IMR-90 (cell line): ENCODE measurements at places on chromosomes 7 and 10. TPM values are rescaled to one million over a fixed set of nuclear protein-coding genes. Genes with fewer than 3 reads are reported as not detected.

DNA sequence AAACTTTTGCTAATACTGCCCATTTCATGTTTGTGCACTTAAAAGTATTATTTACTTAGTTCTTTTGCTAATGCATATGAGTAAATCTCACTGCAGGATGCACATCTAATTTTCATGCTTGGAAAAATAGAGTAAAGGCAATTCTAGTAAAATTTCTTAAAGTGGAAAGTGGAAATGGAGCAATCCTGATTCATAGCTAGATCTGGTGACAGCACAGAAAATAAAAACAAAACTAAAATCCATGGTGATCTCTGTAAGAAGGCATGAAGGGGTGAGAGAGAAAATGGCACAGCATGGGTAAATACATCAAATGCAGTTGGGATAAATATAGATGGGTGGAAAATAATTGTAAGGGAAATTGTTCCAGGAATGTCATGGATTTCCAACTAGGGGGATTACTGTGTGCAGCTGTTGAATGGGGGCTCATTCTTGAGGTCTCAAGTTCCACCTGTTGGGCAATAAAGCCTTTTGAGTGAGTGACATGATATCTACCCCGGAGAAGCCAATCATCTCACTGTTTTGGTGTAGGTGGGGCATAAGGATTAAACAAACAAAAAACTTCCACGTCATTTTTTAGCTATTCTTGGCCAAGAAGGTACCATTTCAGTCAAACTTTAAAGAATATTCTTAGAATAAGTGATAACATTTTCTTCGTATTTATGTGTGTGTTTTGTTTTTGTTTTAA lies 1.7 kb upstream of the MCU start:
- no peak for DNase-seq
- H3K4me3 ChIP-seq: no peak overlapping the region
- no peaks in the 10 kb centered on the region for H3K27me3 ChIP-seq
- H3K4me1 ChIP-seq: peaks cover 4% of the 10 kb centered on the region; the same call in 1 of the 2 replicates

DNA sequence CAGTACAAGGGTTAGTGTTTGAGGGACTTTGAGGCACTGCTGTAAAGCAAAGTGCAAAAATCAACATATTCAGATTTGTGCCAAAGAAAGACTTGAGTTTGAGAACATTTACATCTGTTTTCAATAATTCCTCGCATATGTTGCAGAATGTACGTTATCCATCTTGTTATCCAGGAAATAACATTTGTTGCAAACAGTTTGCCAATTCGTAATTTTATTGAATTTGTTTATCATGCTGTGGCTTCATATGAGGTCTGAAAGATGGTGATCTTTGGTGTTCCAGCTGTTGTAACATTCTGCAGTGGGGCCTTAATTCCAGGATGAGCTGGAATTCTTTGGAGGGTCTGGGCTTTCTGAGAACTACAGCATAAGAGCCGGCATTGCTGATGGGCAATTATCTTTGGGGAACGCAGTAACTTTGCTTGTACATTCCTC lies 396.2 kb downstream of the LRMDA start:
- H3K4me1 ChIP-seq: no peaks in the 10 kb centered on the region
- H3K36me3 ChIP-seq: no peaks in the 10 kb centered on the region
- DNase-seq: no peak
- H3K4me3 ChIP-seq: no peak overlapping the region

- DNase-seq: peak; percentile 19
- no peaks in the 10 kb centered on the region for H3K27me3 ChIP-seq
- H3K4me3 ChIP-seq: no peak overlapping the region
- no peaks in the 10 kb centered on the region for H3K36me3 ChIP-seq
Measured at GRCh38 chr10:71264345-71265200, 52.2 kb downstream of the UNC5B start.

DNA sequence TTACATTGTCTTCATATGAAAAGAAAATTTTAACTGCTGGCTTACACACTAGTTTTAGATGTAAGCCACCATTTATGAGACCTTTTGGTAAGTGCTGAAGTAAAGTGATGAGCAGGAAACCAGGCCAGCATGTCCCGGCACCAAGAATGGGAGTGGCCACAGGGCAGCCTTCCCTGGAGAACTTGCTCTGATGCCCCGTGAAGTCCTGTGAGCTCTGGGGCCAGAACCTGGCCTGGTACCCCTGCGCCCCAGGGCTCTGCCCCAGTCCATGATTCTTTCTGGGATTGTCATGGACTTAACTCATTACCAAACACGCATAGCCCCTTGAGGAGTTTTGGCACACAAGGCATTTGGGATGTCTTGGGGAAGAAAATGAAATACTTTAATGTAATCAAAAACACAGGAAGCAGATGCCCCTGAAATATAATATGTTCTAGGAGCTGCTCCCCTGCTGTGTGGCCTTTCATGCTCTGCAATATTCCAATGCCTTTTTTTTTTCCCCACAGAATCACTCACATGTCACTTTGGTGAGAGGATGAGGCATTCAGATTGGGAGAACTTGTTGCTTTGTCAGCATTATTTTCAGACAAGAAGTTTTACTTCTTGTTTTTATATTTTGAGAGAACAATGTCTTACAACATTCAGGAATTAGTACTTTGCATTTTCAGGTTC lies 53.1 kb upstream of the CXCL12 start:
- no peaks in the 10 kb centered on the region for H3K36me3 ChIP-seq
- no peak overlapping the region for H3K4me3 ChIP-seq
- H3K27me3 ChIP-seq: peaks cover 10% of the 10 kb centered on the region; the same call in 1 of the 2 replicates
- H3K27ac ChIP-seq: no peak overlapping the region
- no peaks in the 10 kb centered on the region for H3K4me1 ChIP-seq
- no peak for DNase-seq

Gene TRPV5
- total RNA-seq: not detected in 2 replicates

Gene PTF1A
- not detected in 2 replicates for total RNA-seq

DNA sequence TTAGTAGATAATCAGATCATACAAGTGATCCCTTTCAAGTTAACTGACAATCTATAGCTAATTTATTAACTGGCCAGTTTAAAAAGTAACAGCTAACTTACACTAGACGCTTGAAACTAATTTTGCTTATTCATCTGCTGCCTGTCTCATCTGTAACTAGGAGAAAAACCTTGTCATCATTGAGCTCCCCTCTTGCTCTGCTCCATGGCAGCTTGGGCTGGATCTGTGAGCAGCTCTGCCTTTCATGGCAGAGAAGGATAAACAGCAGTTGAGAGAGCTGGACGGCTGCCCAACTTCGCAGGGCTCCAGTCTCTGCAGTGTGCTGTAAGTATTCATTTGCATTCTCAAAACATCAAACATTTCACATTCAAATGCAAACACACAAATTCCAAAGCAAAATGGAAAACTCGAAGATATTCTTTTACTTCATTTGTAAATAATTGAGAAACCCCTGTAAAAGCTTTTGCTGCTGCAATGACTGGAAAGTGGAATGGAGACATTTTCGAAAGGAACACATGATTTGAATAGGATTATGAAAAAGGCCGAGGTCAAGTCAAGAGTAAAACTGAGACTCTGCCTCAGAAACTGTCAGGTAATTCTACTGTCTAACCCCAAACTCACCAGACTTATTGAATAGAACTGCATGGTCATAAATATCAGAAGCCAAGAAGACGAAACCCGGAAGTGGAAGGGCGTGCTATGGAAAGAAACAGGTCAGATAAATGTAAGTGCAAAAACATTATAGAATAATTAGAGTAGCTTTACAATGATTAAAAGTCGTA lies 17.6 kb downstream of the SLC35B4 start:
- H3K4me3 ChIP-seq: no peak overlapping the region
- DNase-seq: peak; percentile 78
- no peak overlapping the region; the same call in 1 of the 2 replicates for H3K27ac ChIP-seq
- peaks cover 16% of the 10 kb centered on the region for H3K36me3 ChIP-seq
- no peaks in the 10 kb centered on the region for H3K27me3 ChIP-seq

Gene CLCN1
- total RNA-seq: not detected in 2 replicates

GRCh38 chr7:116334555-116334954 lies 124.2 kb downstream of the TES start:
- H3K4me3 ChIP-seq: no peak overlapping the region
- H3K36me3 ChIP-seq: no peaks in the 10 kb centered on the region
- no peak overlapping the region for H3K27ac ChIP-seq

GRCh38 chr7:74134117-74134620 lies 40.0 kb upstream of the EIF4H start:
- no peak for DNase-seq
- no peaks in the 10 kb centered on the region for H3K36me3 ChIP-seq
- no peak overlapping the region for H3K4me3 ChIP-seq
- H3K27me3 ChIP-seq: no peaks in the 10 kb centered on the region

DNA sequence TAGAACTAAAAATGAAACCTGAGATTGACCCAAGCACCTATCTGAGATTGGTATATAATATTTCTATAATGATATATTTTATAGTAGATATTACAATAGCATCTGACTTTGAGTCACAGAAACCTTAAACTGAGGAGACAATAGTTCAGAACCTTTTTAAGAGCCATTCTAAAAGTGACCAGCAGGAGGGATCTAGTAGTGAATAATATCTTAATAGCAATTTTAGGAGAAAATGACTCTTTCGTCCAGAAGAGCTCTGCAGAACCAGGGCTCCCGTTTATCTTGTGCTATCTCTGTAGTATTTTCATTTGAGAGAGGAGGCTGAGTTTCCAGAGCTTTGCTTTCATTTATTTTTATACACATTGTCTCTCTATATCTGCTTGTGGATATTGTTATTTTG lies 68.1 kb downstream of the PODXL start:
- DNase-seq: no peak
- H3K36me3 ChIP-seq: peaks cover 10% of the 10 kb centered on the region
- no peaks in the 10 kb centered on the region for H3K27me3 ChIP-seq
- H3K4me3 ChIP-seq: no peak overlapping the region
- no peaks in the 10 kb centered on the region for H3K4me1 ChIP-seq

DNA sequence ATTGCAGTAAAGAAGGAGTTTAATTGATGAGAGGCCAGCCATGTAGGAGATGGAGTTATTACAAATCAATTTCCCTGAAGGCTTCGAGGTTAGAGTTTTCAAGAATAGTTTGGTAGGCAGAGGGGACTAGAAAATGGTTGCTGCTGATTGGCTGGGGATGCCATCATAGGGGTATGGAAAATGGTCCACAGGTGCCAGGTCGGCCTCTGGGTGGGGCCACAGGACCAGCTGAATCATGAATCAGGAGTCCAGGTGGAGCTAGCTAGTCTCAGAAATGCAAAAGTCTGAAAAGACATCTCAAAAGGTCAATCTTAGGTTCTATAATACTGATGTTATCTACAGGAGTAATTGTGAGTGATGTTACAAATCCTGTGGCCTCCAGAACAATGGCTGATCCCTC lies 714.0 kb upstream of the GHITM start:
- H3K36me3 ChIP-seq: no peaks in the 10 kb centered on the region
- no peak overlapping the region for H3K27ac ChIP-seq
- H3K4me1 ChIP-seq: no peaks in the 10 kb centered on the region

GRCh38 chr7:132276976-132277725 lies 299.1 kb downstream of the PLXNA4 start:
- no peaks in the 10 kb centered on the region for H3K27me3 ChIP-seq
- H3K4me3 ChIP-seq: no peak overlapping the region
- H3K27ac ChIP-seq: no peak overlapping the region
- no peaks in the 10 kb centered on the region for H3K36me3 ChIP-seq
- no peaks in the 10 kb centered on the region for H3K4me1 ChIP-seq

Gene PLEKHS1
- not detected in 2 replicates for total RNA-seq

GRCh38 chr7:51613911-51614357 lies 297.3 kb upstream of the COBL start:
- no peak overlapping the region for H3K27ac ChIP-seq
- H3K27me3 ChIP-seq: no peaks in the 10 kb centered on the region
- no peak for DNase-seq
- no peaks in the 10 kb centered on the region for H3K4me1 ChIP-seq
- H3K4me3 ChIP-seq: no peak overlapping the region

DNA sequence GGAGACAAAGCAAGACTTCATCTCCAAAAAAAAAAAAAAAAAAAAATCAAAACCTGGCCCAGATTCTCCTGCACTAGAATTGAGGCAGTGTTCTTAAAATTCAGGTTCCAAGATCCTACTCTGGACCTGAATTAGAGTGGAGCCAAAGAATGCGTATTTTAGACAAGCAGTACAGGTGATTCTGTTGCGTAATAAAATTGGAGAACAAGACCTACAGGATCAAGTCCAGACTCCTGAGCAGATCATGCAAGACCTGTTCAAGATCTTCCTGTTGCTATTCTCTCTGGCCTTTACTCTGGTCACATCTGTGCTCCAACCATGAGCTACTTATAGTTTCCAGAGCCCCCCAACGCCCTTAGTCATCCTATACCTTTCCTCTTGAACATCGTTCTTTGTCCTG lies 51.5 kb upstream of the RSBN1L start:
- H3K36me3 ChIP-seq: peaks cover 40% of the 10 kb centered on the region
- no peak for DNase-seq
- H3K4me1 ChIP-seq: peaks cover 3% of the 10 kb centered on the region; the same call in 1 of the 2 replicates
- no peaks in the 10 kb centered on the region for H3K27me3 ChIP-seq
- H3K4me3 ChIP-seq: no peak overlapping the region
- no peak overlapping the region for H3K27ac ChIP-seq

GRCh38 chr7:116573541-116573940 lies 48.7 kb downstream of the CAV1 start:
- H3K36me3 ChIP-seq: no peaks in the 10 kb centered on the region
- H3K27ac ChIP-seq: peak overlapping the region; percentile 39; the same call in 1 of the 2 replicates
- peaks cover 26% of the 10 kb centered on the region for H3K4me1 ChIP-seq
- H3K4me3 ChIP-seq: no peak overlapping the region

DNA sequence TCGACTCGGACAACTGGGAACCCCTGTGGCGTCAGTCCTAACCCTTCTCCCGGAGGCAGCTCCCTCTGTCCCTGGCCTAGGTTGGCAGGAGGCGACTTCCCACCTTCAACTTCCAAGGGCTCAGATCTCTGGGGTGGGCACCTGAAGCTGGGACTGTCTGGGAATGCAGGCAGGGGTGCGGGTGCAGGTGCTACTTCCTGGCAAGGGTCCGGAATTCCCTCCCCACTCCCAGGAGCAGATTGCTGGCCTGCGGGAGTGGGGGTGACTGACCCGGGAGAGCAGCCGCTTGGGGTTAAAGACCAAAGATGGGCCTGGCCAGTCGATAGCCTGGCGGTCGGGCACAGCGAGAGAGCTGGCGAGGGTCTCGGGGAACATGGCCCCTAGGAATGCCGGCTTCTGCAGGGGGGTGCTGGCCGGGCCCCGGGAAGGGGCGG lies 387 bp downstream of the EPHA1 start:
- no peak for DNase-seq
- H3K4me1 ChIP-seq: peaks cover 12% of the 10 kb centered on the region; the same call in 1 of the 2 replicates
- no peaks in the 10 kb centered on the region for H3K36me3 ChIP-seq
- H3K4me3 ChIP-seq: no peak overlapping the region
- H3K27ac ChIP-seq: no peak overlapping the region

Gene GPC2
- 1.4 and 1.8 TPM in 2 replicates for total RNA-seq

GRCh38 chr7:37110660-37111424 lies 337.8 kb downstream of the ELMO1 start:
- H3K27me3 ChIP-seq: no peaks in the 10 kb centered on the region
- H3K4me3 ChIP-seq: no peak overlapping the region
- H3K4me1 ChIP-seq: peaks cover 7% of the 10 kb centered on the region
- no peak overlapping the region for H3K27ac ChIP-seq
- no peak for DNase-seq

Gene TMEM139
- total RNA-seq: not detected in 2 replicates

DNA sequence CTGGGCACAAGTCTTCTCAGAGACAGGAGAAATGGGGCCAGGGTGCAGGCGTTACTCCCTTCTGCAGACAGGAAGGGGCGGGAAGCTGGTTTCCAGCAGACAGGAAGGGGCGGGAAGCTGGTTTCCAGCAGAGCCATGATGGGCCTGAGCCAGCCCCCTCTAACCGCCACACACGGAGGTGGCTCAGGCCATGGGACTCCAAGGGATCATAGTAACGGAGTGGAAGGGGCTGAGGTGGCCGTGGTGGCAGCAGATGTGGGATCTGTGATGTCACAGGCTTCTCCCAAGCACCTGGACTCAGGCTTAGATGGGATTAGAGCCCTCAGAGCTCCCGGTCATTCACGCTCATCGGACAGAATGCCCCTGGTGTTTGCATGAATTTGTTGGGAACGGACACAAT lies 177.8 kb downstream of the USP6NL start:
- H3K4me3 ChIP-seq: no peak overlapping the region
- H3K27me3 ChIP-seq: no peaks in the 10 kb centered on the region; the same call in 1 of the 2 replicates
- no peaks in the 10 kb centered on the region for H3K36me3 ChIP-seq
- DNase-seq: no peak

Gene ZNF804B
- not detected in 2 replicates for total RNA-seq

Gene TMEM176B
- not detected in 2 replicates for total RNA-seq
